Inflammatory macrophage treated with lipopolysaccharide for 1 hour (primary cell): ENCODE measurements at places on chromosomes 4 and X.

GRCh38 chr4:8316251-8316771 lies 46.8 kb downstream of the HTRA3 start:
- DNase-seq = no peak

GRCh38 chrX:138872537-138872936 lies 161.0 kb upstream of the FGF13 start:
- no peak for DNase-seq

DNA sequence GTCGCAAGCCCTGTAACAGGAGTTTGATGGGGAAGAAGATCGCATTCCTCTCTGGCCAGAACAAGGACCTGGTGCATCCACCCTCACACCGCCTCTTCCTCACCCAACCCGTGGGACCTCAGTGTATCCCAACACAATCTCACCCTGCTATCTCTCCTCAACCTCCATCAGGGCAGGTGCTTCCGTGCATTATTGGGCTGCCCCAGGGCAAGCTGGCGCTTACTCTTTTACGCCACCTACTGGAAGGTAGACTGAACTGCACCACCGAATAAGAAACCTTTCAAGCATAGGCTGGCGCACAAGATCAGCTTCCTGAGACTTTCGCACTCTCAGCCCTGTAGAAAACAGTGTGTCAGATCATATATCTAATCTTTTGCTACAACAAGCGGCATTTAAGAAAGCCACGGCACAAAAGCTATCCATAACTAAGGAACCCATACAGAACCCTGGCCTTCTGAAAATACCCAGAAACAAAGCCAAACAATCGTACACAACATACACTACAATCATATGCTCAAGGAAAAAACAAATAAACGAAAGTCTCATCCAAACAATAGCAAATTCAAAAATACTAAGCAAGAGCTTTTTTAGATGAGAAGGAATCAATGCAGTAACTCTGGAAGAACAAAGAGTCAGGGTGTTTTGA lies 209.3 kb downstream of the UGT8 start:
- DNase-seq = peak; percentile 12

DNA sequence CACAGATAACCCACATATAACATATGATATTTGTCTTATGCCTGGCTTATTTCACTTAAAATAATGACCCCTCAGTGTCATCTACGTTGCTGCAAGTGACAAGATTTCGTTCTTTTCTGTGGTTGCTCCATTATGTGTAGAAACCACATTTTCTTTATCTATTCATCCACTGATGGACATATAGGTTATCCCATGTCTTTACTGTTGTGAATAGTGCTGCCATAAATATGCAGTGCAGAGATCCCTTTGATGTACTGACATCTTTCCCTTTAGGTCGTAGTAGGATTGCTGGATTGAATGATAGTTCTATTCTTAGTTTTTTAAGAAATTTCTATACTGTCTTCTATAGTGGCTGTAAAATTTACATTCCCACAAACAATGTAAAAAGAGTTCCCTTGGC lies 135.8 kb downstream of the TET2 start:
- DNase-seq = no peak

- DNase-seq = no peak
Measured at GRCh38 chr4:141676087-141676670, 39.8 kb downstream of the IL15 start.

- no peak for DNase-seq
Measured at GRCh38 chr4:4779486-4779885, 80.0 kb upstream of the MSX1 start.

- DNase-seq = peak; percentile 85
Measured at GRCh38 chr4:80058740-80059139, 14.3 kb downstream of the ANTXR2 start.

DNA sequence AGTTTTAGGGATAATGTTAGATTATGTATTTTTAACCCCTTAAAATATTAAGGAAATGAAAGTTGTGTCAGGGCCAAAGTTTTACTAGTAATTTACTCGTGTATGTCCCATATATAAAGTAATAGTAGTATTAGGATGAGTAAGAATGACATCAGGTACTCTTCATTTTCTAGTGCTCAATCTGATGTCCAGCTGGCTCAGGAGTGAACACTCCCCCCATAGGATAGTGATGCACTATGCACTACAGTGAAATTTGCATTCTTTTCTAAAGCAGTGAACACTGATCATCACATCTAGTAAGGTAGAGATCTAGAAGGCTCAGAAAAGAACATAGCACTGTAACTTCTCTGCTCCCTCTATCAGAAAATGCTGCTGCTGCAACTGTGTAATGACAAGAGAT lies 409.7 kb downstream of the GLUD2 start:
- no peak for DNase-seq

DNA sequence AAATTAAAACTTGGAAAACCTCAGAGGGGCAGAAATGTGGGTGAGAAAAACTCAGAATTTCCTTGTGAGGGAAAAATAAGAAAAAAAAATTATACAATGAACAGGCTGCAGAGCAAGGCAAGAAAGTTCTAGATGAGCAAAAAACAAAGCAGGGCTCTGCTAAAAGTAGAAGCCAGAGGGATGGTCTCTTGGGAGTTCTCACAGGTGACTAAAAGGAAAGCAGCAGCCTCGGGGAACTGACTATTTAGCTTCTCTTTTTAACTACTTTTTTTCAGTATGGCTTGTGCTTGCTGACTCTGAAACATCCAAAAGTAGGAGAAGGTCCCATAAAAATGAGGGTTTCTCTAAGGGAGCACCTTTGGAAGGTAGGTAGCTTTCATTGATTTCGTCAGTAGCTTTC lies 36.4 kb downstream of the PCDH19 start:
- DNase-seq = no peak

- no peak for DNase-seq
Measured at GRCh38 chrX:17679820-17680219, 57.5 kb upstream of the SCML1 start.

- no peak for DNase-seq
Measured at GRCh38 chr4:38512840-38513239, 151.2 kb upstream of the KLF3 start.

GRCh38 chr4:99324361-99324760 lies 3.2 kb upstream of the ADH1B start:
- DNase-seq = no peak

- DNase-seq = no peak
Measured at GRCh38 chr4:131534944-131535645, 1614.0 kb upstream of the PCDH10 start.

DNA sequence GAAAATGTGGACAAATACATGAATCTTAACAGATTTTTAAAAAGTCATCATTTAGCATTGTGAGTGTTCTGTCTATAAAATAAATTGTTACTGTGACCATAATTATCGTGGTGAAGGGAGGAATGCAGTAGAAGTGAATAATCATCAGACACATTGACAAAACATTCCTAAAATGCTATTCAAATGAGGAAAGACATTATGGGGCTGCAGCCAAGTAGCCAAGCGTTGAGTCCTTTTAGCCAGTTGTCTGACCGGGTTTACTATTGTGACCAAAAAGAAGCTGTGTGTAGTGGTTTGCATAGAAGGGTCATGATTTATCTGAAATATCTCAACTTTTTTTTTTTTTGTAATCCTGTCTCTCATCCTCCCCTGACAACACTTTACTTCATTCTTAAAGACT lies 19.5 kb downstream of the WWC2 start:
- no peak for DNase-seq
